Stromal cell of bone marrow (primary cell): ENCODE measurements at places on chromosomes 4 and X.

DNA sequence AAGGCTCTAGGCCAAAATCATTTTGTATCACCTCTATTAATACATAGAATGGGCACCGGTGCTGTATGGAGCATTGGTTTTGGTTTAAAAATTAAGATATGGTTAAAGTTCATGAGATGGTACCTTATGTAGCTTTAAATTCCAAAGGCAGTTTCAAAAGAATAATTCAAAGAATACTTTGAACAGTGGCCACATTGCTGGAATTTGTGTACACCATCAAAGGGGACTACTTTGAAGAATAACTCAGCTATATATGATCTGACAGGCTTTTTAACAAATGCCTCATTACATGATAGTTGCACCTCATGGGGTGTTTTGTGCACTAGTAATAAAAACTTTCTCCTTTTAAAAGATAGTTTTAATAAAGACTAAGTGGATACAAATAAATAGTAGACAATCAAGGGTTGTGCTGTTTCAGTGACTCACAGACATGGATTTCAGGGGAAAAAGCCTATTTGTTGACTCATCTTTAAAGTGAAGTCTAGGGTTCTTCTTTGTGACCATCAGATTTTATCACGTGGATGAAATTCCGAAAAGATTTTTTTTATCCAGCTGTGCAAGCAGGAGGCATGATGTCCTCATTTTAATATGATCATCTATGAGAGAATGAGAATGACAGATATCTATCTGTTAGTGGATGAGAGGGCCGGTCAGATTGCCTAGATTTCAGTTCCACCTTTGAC, 12.8 kb downstream of the MTM1 start:
- DNase-seq, result peak; percentile 38

DNA sequence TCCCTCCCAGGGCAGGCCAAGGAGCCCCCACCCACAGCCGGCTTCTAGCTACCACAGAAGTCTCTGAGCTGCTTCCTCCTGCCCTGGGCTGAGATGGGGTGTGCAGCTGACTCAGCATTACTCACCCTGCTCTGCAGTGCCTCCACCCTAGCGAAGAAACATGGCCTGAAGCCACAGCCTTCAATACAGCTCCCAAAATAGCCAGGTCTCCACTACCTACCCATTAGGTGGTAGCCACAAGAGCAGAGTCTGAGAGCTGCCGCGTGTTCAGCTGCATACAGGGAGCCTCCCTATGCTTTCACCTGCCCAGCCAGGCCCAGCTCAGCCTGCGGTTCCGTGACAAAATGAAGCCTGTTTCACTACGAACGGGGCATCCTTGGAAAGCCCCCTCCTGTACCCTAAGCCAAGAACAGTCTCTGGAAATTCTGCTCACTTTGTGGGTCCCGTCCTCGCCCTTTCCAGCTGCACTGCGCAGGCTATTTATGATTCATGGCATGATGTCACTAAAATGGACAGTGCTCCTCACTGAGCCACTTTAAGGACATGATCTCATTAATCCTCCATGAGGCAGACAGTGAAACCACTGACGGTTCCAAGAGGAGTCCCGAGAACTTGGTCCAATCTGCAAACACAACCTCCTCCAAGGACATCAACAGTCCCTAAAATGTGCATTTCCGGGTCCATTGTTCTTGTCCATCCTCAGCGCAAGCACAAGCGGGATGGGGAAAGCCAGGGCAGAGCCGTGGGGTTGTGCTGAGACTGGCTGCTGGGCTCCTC, 20.2 kb downstream of the WDR1 start:
- peak; percentile 92 for DNase-seq

GRCh38 chr4:167023364-167023925, 210.8 kb downstream of the SPOCK3 start:
- no peak for DNase-seq

GRCh38 chrX:43899878-43900815, 17.9 kb upstream of the MAOB start:
- no peak for DNase-seq

- DNase-seq, result no peak
Measured at GRCh38 chr4:172818901-172819300, 349.7 kb upstream of the GALNT7 start.

- no peak for DNase-seq
Measured at GRCh38 chr4:165631208-165631894, 241.7 kb upstream of the TLL1 start.

GRCh38 chrX:151789179-151789800, 54.7 kb downstream of the CNGA2 start:
- DNase-seq, result peak; percentile 73
